ENCODE measurements at places on chromosomes 5 and 9. TPM values are rescaled to one million over a fixed set of nuclear protein-coding genes. Genes with fewer than 3 reads are reported as not detected.

NFIB gene
- total RNA-seq, result 85.5 TPM

GABRA1 gene
- total RNA-seq, result not detected

DNA sequence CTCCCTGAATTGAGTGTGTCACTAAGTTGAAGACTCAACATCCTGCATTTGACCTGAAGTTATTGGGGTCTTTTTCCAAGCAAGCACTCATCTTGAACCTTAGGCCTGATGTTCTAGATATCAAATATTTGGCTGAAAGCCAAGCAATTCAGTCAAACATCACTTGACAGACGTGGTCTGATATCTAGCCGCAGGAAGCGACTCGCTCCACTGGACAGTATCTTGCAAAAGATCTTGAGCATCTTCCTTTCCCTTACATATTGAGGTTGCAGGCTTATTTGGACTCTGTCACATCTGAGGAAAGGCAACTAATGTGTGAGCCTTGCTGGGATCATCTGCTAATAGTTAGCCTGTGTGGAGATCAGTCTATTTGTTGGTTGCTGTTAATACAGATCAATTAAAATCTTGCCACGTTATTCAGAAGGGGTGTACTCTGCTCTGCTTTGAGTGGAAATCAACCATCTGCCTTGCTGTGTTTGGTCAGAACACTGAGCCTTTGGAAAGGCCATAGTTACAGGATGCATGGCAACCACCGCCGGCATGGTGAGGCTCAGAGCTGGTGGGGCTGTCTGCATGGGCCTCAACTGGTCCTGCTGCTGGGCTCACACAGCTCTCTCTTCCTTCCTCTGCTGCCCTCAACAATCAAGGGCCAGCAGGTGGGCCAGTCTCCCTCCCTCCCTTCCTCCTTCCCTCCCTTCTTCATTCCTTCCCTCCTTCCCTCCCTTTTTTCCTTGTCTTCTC is 166.9 kb upstream of the KLF9 start:
- DNase-seq, result no peak

GRCh38 chr9:119907056-119907455 is 537.8 kb upstream of the BRINP1 start:
- no peak for DNase-seq

GRCh38 chr9:120374817-120375216 is 205.2 kb downstream of the CDK5RAP2 start:
- DNase-seq, result no peak

DNA sequence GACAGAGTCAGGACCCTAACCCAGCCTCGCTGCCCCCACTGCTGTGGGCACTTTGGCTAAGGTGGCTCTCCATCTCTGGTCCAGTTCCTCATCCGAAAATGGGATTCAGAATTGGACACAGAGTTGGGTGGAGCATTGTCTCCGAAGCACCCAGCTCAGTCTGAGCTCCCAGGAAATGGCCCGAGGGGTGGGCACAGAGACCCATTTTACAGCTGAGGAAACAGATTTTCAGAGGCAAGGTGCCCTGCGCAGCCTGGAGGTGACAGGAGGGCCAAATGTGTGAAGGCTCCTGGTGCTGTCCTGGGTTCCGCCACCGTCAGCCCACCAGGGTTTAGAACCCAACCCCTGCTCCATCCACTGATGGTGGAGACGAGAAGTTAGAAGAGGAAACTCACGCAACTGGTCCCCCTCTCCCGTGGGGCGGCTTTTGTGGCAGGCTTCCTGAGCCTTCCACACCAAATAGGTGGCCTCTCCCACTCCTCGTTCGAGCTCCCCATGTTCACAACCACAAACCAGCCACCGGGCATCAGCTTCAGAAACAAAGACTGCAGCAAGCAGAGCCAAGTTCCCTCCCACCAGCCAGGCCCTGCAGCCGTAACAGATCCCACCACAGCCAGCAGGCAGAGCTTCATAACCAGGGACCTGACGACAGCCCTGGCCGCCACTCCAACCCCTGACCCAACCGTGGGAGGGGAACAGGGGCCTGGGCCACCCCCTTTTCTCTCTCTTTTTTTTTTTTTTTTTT is 90.9 kb upstream of the LMX1B start:
- no peak for DNase-seq

- no peak for DNase-seq
These were observed 172.5 kb downstream of the MPDZ start for GRCh38 chr9:13107008-13107407.

DNA sequence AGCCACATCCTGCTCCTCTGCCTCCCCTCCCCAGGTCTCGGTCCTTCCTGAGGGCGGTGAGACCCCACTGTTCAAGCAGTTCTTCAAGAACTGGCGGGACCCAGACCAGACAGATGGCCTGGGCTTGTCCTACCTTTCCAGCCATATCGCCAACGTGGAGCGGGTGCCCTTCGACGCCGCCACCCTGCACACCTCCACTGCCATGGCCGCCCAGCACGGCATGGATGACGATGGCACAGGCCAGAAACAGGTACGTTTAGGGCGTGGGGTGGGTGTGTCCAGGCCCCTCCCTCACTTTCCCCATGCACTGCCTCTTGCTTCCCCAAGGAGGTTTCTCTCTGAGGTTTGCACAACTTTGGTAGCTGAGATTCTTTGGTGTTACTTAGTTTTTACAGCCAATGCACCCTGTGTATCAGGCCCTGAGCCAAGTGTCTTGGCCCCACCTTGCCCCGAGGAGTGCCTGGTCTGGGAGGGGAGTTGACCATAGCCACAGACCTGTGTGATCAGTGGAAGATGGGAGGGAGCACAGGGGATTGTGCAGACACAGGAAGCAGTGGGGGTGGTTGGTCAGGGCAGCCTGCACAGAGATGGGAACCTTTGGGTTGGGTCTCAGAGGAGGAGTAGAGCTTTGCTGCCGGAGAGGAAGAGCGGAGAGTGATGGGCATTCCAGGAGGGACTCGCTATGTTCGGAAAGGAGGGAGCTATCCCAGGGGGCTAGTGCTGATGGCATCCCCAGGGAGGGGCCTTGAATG is 50.8 kb downstream of the GSN start:
- no peak for DNase-seq

DNA sequence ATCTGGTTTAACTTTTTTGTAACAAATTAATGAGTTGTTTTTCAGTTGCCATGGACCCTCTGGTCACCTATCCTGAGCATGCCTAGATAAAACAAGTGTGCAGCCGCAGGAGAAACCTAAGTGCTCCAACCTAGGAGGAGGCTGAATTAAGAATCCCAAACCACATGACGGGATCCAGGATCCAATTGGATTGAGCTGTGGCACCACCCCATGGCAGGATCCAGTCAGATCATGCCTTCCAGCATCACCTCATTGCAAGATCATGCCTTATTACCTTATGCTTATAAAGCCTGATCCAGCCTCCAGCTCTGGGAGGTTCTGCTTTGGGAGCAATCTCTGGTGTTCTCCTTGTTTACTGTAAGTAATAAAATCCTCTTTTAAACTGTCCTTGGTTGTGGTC is 662.0 kb downstream of the TLR4 start:
- no peak for DNase-seq

DNA sequence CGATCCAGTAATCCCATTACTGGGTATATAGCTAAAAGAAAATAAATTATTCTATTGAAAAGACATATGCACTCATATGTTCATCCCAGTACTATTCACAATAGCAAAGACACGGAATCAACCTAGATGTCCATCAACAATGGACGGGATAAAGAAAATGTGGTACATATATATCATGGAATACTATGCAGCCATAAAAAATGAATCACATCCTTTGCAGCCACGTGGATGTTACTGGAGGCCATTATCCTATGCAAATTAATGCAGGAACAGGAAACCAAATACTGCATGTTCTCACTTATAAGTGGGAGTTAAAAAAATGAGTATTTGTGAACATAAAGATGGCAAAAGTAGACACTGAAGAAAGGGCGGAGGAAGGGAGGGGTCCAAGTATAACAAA is 16.6 kb upstream of the IRGM start:
- no peak for DNase-seq

DNA sequence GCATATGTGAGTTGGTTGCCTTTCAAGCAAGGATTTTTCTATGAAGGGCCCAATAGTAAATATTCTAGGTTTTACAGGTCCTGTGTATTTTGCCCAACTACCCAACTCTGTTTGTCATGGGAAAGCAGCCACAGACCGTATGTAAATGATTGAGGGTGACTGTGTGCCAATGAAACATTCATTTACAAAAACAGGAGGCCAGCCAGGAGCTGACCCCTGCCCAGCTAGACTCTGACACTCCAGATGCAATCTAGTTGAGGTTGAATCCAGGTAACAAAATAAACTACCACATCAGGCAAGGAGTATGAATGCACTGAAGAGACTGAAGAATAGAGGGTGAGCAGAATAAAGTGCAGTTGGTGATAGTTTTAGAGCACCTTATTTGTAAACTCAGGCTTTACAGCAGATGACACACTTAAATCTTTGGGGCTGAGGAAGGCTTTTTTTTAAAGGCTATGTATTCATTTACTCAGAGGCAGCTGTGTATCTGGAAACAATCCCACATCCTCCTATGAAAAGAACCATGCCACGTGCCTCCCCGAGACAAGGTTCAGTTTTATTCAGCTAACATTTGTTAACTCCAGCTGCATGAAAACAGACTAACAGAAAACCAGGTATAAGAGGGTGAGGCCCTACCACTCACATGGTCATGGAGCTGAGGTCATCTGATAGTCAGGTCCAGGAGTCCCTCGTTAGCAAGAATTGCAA is 60.7 kb downstream of the SLC1A1 start:
- no peak for DNase-seq

GRCh38 chr5:87027570-87027969 is 240.1 kb upstream of the RASA1 start:
- no peak for DNase-seq

SLC6A19 gene
- total RNA-seq, result 92.8 TPM

DNA sequence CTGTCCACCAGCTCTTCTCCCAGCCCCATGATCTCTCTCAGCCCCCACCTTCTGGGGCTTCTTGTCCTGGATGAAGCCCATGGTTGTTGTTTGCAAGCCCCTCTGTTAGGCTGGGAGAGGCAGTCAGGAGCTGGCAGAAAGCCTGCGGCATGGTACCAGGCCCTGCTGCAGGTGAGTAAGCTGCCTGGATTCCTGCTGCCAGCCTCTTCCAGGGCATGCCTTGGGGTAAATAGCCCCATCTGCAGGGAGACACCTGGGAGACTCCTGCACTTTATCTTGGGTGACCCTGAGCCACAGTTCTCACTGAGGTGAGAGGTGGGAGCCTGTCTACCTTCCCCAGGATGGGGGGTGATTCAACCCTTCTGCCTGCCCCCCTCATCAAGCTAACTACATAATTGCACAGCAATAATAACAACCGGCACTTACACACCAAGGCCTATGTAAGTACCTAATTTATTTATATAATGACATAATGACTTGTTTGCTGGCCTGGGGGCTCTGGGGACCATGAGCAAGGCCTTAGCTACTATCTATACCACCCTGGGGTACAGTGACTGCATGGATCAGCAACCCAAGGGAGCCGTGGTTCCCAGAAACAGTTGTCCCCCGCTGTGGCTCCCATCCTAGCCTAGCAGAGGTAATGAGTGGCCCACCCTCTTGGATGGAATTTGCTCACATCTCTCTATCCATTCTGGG is 116.0 kb downstream of the PSD2 start:
- DNase-seq, result no peak

DNA sequence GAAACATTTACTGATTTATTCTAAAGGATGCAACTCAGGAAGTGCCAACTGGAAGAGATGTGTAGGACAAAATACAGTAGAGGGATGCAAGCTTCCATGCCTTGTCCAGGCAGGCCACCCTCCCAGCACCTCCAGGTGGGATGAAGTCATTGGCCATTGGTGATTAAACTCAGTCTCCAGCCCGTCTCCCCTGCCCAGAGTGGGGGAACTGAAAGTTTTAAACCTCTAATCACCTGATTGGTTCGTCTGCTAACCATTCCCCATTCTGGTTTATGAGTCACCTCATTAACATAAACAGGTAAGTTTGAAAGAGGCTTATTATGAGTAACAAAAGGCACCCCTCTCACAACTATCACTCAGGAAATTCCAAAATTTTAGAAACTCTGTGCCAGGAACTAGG is 8.1 kb downstream of the TNFAIP8 start:
- no peak for DNase-seq

WNT8A gene
- total RNA-seq, result not detected

DNA sequence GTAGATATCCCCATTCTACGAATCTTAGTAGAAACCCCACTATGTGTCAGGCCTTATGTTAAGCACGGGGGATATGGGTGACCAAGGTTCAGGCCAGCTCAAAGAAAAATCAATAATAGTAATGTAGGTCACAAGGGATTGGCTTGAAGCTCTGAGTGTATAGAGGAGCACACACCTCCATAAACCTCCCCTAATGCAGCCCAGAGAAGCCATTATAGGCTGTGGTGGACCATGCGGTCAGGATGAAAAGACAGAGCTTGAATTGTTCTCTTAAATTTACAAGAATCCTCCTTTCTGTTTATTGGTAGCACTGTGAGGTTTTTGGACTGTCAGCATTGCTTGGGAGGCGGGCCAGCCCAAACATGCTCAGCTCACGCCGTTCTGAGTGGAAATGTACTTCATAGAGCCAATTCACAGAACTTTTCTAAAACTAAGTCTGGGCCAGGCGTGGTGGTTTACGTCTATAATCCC is 9.1 kb downstream of the PDE6A start:
- DNase-seq, result no peak

- DNase-seq, result no peak
These were observed 41.5 kb downstream of the ERCC8 start for GRCh38 chr5:60903356-60903755.

- DNase-seq, result no peak
These were observed 20.8 kb downstream of the MEGF10 start for GRCh38 chr5:127311349-127311748.

PRPF4 gene
- 18.4 TPM for total RNA-seq

GRCh38 chr9:137589441-137590122 is 730 bp downstream of the ZMYND19 start:
- peak; percentile 51 for DNase-seq

- DNase-seq, result no peak
These were observed 52.8 kb downstream of the SEMA4D start for GRCh38 chr9:89444925-89445765.

DNA sequence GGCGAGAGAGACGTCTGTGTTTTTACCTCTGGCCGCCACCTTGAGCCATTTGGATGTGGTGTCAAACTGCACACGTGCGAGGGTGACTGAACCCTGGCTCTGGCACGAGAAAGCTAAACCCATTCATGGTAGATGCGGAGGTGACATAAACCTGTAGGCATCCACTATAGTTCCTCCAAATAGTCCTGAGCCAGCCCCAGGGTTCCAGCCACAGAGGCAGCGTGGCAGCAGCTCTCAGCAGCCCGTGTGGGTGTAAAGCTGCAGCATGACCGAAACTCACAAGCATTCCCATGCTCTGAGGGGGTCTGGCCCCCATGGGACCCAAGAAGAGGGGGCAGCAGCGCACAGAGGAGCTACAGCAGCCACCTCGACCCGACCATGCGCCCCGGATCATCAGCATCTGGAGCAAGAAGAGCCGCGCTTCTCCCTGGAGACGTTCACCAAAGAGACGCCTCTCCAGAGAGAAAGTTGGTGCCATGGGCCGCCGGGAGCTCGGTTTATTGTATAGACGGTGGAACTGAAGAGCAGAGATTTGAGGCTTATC is 303.8 kb upstream of the IRX4 start:
- DNase-seq, result no peak

- no peak for DNase-seq
These were observed 164.4 kb downstream of the FOCAD start for GRCh38 chr9:20848490-20848889.

GRCh38 chr5:56053363-56053762 is 58.6 kb upstream of the IL6ST start:
- DNase-seq, result no peak
